ENCODE measurements at places on chromosomes 11 and 22. TPM values are rescaled to one million over a fixed set of nuclear protein-coding genes. Genes with fewer than 3 reads are reported as not detected.

CARD16 gene
- total RNA-seq: 23.5 TPM

PDGFB gene
- total RNA-seq: 69.5 TPM

RCOR2 gene
- total RNA-seq: 0.40 TPM

RELA gene
- total RNA-seq: 53.8 TPM

EIF3D gene
- 437 TPM for total RNA-seq

TRIM51 gene
- total RNA-seq: not detected

MOGAT2 gene
- not detected for total RNA-seq

SLC22A12 gene
- not detected for total RNA-seq

POLR3H gene
- 19.4 TPM for total RNA-seq

CDCA5 gene
- 18.0 TPM for total RNA-seq

PKP3 gene
- total RNA-seq: 0.13 TPM

RASSF7 gene
- 10.7 TPM for total RNA-seq

SYT7 gene
- total RNA-seq: 0.36 TPM

OR2AG1 gene
- total RNA-seq: not detected

MS4A6E gene
- not detected for total RNA-seq

CARNS1 gene
- 0.13 TPM for total RNA-seq

GAS2L1 gene
- total RNA-seq: 23.8 TPM

XKR3 gene
- total RNA-seq: not detected

PATL1 gene
- 21.5 TPM for total RNA-seq

IGF2 gene
- 1.2 TPM for total RNA-seq

CBX7 gene
- 4.9 TPM for total RNA-seq

BIK gene
- total RNA-seq: 0.86 TPM

Data from thoracic aorta endothelial cell (primary cell).